ENCODE measurements at places on chromosomes 5 and 9.

DNA sequence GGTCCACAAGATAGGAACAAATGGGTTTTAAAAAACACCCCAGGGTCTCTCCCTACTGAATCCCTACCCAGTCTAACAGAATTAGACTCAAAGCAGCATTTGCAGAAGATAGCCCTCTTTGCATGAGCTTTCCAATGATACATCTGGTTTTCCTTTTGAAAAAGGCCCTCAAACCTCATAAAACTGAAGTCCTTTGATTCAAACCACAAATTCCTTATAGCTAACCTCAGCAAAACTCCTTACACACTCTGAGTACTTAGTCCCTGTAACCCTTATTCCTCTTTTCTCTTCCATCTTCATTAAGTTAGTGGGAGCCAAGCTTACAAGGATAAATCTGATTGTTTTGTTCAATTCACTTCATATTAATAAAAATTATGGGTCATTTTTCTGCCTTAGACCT lies 90.5 kb upstream of the TNC start:
- no peak for DNase-seq

- no peak for DNase-seq
Observed at GRCh38 chr9:12815888-12816287, 41.1 kb downstream of the LURAP1L start.

- DNase-seq = no peak
Observed at GRCh38 chr5:102554728-102555127, 55.9 kb upstream of the SLCO6A1 start.

DNA sequence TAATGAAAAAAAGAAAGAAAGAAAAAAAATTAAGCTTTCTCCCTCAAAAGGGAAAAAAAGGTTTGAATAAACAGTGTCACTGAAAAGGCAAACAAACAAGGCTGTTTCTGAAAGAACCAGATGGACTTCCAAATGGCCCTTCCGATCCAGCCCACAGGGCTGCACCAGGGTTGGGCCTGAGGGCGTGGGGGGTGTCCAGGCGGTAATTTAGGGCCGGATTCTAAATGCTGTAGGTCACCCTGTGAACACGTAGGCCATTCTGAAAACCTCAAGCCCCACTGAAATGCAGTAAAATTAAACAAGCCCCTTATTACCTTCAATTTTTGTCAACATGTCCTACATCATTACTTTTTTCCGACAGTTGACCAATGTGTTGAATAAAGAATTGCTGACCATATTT lies 132.1 kb downstream of the HSD17B3 start:
- DNase-seq = no peak

DNA sequence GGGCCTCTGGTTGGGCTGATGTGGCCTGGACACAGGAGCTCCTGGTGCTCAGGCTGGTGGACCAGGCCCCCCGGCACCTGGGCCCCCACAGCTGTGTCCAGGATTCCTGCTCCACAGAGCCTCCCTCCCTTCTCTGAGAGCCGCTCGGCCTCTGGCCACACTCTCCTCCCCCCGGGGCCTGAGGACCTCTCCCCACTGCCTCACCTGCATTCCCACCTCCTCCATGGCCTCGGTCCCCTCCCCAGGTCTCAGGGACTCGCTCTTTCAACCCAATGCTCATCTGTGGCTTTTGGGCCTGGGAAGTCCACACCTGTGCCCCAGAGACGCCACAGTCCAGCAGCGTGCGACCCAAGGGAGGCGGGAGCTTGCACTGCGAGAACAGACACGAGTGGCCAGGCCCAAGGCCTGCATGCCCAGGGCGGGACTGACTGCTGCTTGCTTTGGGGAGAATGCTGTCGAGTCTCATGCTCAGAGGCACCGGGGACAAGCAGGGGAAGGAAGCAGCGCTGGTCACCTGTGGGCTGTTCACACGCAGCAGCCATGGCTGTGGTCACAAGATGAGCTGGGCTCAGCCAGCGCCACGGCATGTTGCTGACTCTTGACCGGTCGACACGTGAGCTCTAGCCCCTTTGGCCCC lies 14.6 kb downstream of the PAEP start:
- DNase-seq = no peak

DNA sequence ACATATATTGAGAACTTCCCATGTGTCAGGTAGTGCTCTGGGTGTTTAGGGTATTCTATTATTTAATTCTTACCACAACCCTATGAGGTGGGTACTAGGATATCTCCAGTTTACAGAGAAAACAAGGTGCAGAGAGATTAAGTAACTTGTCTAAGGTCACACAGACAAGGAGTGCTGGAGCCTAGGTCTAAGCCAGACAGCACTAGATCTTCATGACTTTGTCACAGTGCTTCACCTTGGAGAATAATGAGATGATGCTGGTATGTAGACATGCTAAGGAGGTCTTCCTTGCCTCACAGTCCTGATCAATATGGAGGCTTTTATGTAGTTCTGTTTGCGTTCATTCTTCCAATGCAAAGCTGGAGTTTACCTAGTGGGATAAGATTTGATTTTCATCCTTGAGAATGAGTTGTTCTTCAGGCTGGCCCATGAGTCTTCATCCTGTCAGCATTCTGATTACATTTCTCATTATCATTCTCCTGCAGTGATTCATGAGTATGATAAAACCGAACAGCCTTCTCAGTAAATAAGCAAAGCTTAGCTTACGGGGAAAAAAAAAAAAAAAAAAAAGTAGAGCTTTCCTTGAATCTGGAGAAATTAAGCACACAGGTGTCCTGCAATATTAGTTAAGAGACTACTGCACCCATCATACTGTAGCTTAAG lies 176.3 kb downstream of the C9orf152 start:
- no peak for DNase-seq

- DNase-seq = no peak
Observed at GRCh38 chr9:22050924-22051323, 41.8 kb upstream of the CDKN2B start.

DNA sequence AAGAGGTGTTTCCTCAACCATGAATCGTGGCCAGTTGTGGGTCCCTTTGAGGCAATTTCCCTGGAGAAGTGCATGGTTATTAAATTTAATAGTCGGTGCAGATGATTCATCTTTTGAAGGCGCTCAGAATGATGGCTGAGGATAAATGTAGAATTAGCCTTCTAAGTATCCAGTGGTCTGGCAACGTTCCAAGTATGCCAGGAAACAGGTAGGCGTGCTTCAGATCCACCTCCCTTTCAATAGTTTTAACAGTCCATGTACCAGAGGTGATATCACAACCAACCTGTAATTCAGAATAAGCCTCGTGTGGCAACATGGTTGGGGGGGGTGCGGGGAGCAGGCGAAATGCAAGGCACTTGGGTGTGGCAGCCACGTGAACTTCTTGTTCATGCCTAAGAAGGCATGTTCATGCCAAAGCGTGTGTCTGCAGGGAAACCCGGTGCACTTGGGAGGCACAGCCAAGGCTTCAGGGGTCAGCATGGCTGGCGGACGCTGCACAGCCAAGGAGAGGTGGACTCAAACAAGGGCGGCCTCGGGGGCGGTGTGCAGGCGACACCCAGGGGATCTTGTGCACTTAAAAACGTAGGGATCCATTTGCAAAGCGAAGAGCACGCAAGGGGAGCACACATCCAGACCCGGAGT lies 5.2 kb upstream of the NKD2 start:
- no peak for DNase-seq

DNA sequence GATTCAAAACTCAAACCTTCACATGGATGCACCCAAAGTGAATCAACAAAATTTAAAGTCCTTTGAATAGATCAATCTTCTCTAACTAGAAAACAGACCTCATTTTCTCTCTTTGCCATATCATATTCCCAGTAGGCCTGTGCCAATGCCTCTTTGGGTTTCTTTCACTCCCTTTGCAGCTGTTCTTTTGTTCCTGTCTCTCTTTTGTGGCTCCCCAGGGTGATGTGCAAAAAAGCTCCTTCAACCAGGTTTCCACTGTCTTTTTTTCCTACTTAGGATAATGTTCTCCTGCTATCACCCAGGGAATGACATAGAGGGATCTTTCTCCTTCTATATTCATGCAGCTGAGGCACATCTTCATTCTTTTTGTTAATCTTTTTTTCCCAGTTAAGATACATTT lies 54.6 kb downstream of the MARCHF3 start:
- no peak for DNase-seq

- no peak for DNase-seq
Observed at GRCh38 chr9:136711751-136712689, at the start of gene DIPK1B. TSS of gene DIPK1B (plus strand) at chr9:136712572. CDS start at chr9:136712666, 94 bp downstream.

- no peak for DNase-seq
Observed at GRCh38 chr5:80704221-80704620, 49.4 kb upstream of the DHFR start.

- DNase-seq = no peak
Observed at GRCh38 chr5:143740956-143741355, 71.0 kb upstream of the HMHB1 start.

GRCh38 chr5:157271740-157272271 lies 5.9 kb downstream of the CYFIP2 start:
- peak; percentile 80 for DNase-seq

- DNase-seq = no peak
Observed at GRCh38 chr9:14466828-14467227, 152.9 kb upstream of the NFIB start.

DNA sequence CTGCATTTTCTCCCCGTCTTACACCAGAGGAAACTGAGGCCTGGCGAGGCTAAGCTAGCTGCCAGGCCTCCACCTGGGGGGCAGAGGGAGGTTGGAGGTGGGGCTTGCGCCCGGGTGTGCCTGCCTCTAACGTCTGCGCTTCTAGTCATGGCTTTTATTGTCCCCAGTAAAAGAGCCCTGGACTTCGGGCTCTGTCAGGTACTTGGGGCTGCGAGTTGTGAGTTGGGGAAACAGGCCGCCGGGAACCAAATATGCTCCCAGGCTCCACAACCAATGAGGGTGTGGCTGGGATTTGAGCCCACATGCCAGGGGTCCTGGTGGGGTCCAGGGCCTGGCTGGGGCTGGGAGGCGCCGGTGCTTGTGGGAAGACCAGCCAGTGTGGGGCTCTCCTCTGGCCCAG lies 57.4 kb upstream of the NOTCH1 start:
- DNase-seq = no peak

GRCh38 chr5:74865256-74865803 lies 857 bp downstream of the FAM169A start:
- peak; percentile 10 for DNase-seq

DNA sequence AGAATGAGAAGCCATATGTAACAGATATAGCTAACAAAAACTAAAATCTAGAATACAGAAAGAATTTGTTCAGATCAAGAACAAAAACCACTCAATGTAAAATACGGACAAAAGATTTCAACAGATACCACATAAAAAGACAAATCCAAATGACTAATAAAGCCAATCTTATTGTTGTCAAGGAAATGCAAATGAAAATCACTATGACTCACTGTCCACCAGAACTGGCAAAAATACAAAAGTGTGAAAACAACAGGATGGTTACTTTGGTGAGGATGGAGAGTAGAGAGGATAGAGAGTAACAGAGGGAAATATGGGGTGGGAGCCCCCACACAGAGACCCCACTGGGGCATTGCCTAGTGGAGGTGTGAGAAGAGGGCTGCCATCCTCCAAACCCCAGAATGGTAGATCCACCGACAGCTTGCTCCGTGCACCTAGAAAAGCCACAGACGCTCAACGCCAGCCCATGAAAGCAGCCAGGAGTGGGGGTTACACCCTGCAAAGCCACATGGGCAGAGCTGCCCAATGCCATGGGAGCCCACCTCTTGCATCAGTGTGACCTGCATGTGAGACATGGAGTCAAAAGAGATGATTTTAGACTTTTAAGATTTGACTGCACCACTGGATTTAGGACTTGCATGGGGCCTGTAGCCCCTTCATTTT lies 15.2 kb upstream of the RHOBTB3 start:
- no peak for DNase-seq

- DNase-seq = no peak
Observed at GRCh38 chr9:38434853-38435252, 10.6 kb upstream of the IGFBPL1 start.

DNA sequence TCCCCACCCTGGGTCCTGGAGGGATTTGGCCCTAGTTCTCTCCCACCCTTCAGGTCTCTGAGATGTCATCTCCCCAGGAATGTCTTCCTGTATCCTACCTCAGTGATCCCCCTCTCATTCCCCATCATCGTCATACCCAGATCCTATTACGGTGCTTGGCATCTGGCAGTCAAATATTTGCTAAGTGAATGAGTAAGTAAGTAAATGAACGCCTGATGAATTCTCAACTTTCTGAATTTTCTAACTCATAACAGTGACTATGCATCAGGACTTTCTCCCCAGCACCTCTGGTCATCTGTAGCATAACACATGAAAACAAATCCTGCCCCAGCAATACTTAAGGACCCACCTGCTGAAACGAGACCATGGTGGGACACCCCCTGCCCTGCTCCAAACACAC lies 244.2 kb downstream of the EBF1 start:
- DNase-seq = no peak

DNA sequence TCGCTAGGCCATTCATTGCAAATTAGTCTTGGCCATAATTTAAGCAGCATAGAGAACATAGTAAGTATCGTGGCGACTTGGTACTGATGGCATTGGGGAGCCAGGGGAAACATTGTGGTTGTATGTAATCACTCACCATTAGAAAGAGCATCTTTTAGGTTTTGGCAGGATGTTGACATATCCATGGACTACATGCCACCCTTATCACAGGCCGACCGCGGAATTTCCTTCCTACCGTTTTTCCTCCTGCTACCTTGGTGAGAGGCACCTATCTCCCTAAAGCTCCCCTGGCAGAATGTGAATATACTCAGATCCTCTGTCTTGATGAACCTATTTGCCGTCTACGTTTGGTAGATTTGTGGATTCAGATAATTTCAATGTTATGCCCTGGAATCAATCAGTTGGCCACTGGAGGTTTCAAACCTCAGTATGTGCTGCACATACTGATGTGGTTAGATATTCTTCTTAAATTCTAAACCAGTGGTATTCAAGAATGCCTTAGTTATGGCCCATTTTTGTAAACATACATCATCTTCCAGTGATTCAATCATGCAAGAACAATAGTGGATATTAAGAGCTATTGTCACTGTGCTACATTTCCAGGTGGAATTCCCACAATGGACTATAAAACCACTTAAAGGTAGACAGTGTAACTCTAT lies 271.0 kb upstream of the HAPLN1 start:
- no peak for DNase-seq

GRCh38 chr9:115042781-115043509 lies 75.0 kb downstream of the TNC start:
- DNase-seq = peak; percentile 23

GRCh38 chr9:113934829-113935676 lies 58.9 kb downstream of the ZNF618 start:
- DNase-seq = no peak

GRCh38 chr5:77637170-77637997 lies 1.1 kb downstream of the OTP start:
- DNase-seq = no peak

- DNase-seq = no peak
Observed at GRCh38 chr5:154189256-154189818, 1.2 kb upstream of the GALNT10 start.

- DNase-seq = no peak
Observed at GRCh38 chr5:150590979-150591695, 49.3 kb upstream of the SYNPO start.

DNA sequence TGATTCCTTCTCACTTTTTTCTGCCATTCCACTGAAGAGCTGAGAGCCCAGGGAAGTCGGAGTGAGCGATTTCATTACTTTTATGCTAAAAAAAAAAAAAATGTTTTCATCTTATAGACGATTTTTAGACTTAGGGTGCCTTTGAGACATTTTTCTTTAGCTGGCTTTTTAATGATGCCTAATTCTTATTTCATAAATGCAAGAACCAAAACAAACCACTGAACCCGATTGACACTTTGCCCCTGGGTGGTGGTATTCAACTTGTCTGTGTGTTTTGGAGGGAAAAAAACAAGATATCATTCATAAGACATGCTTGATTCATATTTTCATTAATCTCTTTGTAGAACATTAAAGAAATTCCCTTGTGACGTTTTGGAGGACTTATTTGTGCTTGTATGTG lies 2.4 kb downstream of the TLE4 start:
- DNase-seq = no peak
